ENCODE measurements at places on chromosomes 2 and 18.
A peak's percentile ranks its signal among the peaks of the same experiment; 100 is the strongest.

DNA sequence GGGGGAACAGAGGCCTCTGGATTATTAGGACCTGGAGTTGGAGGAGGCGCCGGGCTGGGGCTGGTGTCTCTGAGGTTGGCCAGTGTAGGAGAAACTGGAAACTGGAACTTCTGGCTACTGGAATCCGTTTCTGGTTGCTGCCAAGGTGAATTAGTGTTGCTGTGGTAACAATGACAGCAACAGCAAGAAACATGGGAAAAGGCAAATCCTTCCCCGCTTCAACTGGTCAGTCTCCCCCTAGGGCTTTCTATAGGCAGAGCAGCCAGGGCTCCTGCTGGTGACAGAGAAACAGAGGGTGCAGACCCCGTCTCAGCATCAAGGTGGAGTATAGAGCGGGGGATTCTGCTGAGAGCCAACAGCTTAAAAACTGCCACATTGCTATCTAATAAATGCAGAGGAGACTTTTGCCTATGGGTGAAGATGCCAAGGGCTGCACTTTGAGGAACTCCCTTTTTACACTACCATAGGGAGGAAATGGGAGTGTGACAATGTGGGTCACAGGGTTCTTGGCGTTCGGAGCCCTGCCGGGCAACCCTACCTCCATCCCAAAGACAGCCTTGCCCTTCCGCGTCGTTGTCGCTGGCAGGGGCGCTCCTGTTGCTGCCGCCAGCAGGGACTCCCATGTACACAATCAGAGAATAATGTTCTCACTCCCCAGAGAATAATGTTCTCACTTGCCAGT is 81.4 kb upstream of the CABLES1 start:
- no peak for DNase-seq

DNA sequence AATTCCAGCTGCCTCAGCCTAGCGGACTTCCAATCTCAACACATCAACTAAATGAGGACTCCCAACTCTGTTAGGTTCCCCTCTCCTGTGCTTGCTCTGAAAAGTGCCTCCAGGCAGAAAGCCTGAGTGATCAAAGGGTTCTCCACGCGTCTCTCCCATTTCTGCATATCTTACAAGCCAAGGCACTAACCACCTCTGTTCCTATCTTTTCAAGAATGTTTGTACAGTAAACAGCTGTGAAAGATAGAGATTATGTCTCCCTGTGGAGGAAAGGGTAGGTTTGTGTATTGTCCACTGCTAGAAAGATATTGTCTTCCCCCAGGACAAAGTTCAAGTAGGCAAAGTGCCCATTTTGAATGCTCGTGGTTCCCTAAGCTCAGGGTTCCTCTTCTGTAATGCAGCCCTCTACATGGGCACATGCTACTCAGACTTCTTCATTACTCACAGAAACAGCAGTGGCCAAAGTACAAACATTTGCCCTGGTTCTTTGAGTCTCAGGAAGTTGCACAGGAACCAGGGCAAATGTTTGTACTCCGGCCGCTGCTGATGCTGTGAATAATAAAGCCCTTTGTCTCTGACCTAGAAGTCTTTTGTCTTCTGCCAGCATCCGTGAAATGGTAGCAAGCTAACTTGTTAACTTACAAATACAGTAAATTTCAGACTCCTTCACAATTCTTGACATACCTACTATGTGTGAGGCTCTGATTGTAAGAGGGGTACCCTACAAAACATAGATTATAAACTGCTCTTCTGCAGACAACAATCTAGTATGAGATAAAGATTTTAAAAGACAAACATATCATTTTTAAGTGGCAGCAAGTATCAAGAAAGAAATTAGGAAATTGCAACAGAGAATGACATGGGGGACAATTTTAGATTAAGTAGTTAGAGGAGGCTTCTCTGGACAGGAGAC is 44.5 kb downstream of the PKDCC start:
- peak; percentile 45 for DNase-seq

GRCh38 chr2:53202063-53202462 is 565.5 kb upstream of the CHAC2 start:
- peak; percentile 79 for DNase-seq

- DNase-seq, result no peak
Measured at GRCh38 chr2:217897091-217897715, 105.6 kb downstream of the TNS1 start.

- DNase-seq, result no peak
Measured at GRCh38 chr18:75216911-75217689, 6.5 kb downstream of the TSHZ1 start.

GRCh38 chr2:97871096-97871780 is 124.5 kb downstream of the TMEM131 start:
- DNase-seq, result no peak

GRCh38 chr2:109290887-109291643 is 162.1 kb downstream of the SH3RF3 start:
- DNase-seq, result no peak

DNA sequence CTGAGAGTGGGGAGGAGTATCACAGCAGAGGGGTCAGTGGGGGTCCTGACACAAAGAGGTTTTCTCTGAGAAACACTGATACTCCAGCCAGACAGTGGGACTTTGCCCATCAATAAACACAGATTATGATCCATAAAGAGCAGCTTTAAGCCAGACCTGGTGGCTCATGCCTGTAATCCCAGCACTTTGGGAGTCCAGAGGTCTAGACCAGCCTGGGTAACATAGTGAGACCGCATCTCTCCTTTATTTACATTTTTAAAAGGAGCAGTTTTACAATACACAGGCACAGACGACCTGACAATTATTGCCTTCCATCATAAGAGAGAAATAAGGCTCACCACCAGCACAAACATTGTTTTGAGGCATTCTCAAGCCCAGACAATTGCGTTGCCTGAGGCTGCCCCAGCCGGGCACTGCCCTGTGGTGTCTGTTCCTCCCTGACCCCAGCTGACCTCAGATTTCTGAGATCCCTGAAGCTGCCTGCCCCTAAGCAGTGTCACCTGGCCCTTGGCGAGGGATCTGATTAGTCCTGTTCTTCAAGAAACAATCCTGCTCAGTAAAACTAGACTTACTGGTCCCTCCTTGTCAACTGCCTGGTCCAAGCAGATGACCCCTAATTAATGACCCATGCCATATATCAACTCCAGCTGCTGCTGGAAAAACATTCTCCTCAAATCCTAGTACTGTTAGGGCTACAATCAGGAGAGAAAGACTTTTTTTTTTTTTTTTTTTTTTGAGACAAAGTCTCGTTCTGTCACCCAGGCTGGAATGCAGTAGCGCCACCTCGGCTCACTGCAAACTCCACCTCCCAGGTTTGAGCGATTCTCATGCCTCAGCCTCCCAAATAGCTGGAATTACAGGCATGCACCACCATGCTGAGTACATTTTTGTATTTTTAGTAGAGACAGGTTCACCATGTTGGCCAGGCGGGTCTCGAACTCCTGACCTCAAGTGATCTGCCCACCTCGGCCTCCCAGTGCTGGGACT is 59.4 kb upstream of the SOS1 start:
- no peak for DNase-seq

Measured in epithelial cell of proximal tubule (primary cell).